Lung (tissue), 17 donors: ENCODE measurements at places on chromosomes 1 and 21. TPM values are rescaled to one million over a fixed set of nuclear protein-coding genes. Genes with fewer than 3 reads are reported as not detected.

The E2F2 gene
- total RNA-seq = 1.7 TPM

The NBL1 gene
- 107 TPM for total RNA-seq

The PDC gene
- total RNA-seq = not detected

- H3K36me3 ChIP-seq = no peaks in the 10 kb centered on the region
- no peaks in the 10 kb centered on the region for H3K27me3 ChIP-seq
- peaks cover 3% of the 10 kb centered on the region for H3K4me1 ChIP-seq
Observed at GRCh38 chr1:211612786-211613107, 33.8 kb upstream of the SLC30A1 start.

DNA sequence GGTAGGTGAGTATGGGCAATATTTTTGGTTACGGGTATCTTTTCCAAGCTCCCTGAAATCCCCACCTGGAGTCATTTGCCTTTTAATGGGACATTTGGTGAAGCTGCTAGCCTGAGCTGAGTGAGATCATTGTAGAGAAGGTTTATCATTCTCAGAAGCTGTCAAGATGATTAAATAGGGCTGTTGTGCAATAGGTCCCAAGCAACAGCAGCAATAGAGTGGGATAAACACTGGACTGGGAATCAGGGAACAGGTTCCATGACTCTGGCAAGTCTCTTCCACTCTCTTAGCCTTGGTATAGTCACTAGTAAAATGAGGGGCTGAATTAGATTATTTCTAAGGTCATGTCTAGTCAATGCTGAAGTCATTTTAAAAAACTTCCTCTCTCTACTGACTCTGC is 30.3 kb upstream of the FAM78B start:
- H3K4me3 ChIP-seq = no peak overlapping the region
- no peak overlapping the region for H3K27ac ChIP-seq
- no peaks in the 10 kb centered on the region for H3K27me3 ChIP-seq
- no peaks in the 10 kb centered on the region for H3K36me3 ChIP-seq

- H3K36me3 ChIP-seq = no peaks in the 10 kb centered on the region
- no peak overlapping the region for H3K27ac ChIP-seq
- H3K4me1 ChIP-seq = no peaks in the 10 kb centered on the region
- DNase-seq = no peak
- no peak overlapping the region for H3K4me3 ChIP-seq
- no peaks in the 10 kb centered on the region for H3K27me3 ChIP-seq
Observed at GRCh38 chr1:153355445-153356071, 2.1 kb upstream of the S100A9 start.

DNA sequence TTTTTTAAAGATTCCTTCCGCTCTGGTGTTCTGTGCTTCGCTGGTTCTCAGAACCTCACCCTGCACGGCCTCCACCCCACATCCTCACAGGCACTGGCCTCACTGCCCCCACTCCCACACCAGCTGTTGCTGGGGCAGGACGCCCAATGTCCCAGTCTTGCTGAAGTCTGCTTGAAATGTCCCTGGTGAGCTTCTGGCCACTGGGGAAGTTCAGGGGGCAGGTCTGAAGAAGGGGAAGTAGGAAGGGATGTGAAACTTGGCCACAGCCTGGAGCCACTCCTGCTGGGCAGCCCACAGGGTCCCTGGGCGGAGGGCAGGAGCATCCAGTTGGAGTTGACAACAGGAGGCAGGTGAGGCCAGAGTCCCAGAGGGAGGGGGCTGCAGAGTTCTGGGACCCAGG is at the start of gene C1QA:
Gene C1QA, plus strand, starts transcription at position 276 of the 400 bp plus-strand sequence. CDS start 989 bp downstream, outside the sequence.
- no peaks in the 10 kb centered on the region for H3K27me3 ChIP-seq
- peak within 1 kb of the TSS; percentile 13 for H3K27ac ChIP-seq
- DNase-seq = peak; percentile 44
- peaks cover 8% of the 10 kb centered on the region for H3K4me1 ChIP-seq

The SPOCD1 gene
- total RNA-seq = 0.51 TPM

The TNNT2 gene
- 6.8 TPM for total RNA-seq

DNA sequence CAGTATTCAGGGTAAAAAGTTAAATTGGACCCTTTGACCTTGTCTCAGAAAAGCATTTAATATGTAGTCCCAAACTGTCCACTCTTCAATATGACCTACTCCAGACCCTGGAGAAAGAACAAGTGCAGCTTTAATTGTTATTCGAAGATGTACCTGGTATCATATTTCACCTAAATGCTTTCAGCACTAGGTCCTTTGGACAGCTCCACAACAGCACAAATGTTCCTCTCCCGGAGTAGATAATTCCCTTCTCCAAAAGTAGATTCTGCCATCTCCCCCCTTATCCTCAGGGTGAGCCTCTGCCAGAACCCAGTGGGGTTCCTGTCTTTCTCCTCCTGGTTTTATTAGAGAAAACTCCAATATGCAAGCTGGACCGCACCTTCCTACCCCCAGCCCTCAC is 104.5 kb upstream of the AJAP1 start:
- H3K4me3 ChIP-seq = no peak overlapping the region
- no peak overlapping the region for H3K27ac ChIP-seq
- no peaks in the 10 kb centered on the region for H3K36me3 ChIP-seq
- H3K4me1 ChIP-seq = no peaks in the 10 kb centered on the region
- DNase-seq = peak; percentile 20
- H3K27me3 ChIP-seq = no peaks in the 10 kb centered on the region

DNA sequence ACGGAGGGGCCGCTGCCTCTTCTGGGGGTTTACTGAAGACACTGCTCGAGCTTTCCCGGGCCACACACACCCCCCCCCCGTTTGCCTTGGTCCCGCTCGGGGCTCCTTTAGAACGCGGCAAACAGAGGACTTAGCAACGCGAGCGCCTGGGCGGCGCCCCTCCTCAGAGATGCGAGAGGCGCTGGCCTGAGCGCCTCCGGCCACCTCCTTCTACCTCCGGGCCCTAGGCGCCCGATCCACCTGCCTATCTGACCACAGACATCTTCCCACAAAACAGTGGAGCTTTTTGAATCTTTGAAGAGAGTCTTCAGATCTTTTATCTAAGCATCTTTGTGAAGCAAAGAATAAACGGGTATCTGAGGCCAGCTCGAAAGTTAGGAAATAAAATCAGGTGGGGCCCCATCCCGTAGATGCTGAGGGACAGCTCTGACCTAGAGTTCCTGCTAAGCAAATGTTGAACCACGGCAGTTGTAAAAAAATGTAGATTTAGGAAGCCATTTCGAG is 436 bp upstream of the TTLL7 start:
- DNase-seq = no peak
- no peak overlapping the region for H3K27ac ChIP-seq

DNA sequence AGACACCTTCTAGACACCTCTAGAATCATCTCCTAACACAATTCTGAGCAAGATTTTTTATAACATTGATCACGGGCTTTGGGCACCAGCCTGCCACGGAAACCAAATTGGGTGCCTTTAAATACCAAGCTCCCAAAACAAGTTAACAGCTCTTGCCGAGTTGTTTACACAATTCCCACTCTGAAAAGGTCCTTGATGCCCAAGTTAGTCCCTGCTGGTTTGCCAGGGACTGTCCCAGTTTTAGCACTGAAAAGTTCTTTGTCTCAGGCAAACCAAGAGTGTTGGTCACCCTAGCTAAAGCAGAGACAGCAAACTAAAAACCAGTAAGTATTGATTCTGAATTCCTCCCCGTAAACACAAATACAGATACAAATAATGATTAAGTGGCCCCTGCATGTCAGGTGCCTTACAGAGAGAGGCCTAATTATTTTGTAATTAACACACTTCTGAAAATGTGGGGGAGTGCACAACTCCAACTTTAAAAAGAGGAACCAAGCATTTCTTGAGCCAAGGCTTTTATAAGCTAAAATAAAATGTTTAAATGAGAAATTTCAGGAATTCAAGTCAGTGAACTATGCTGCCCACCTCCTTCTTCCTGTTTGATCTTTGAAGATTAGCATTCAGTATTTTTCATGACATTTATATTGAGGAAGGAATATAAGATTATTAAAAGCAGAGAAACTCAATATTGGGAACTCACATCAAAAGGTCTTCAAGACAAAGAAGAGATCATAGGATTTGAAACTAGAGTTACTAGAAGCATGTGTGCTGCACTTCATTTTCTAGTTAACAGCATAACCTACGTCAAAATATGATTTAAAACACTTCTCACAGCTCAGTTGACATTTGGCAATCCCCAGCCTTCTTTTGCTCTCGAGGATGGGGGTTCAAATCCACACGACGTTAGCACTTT is 9.0 kb upstream of the UBE2U start:
- no peaks in the 10 kb centered on the region for H3K4me1 ChIP-seq
- H3K4me3 ChIP-seq = no peak overlapping the region
- no peaks in the 10 kb centered on the region for H3K36me3 ChIP-seq
- H3K27ac ChIP-seq = no peak overlapping the region

- H3K36me3 ChIP-seq = no peaks in the 10 kb centered on the region
- H3K27ac ChIP-seq = no peak overlapping the region
- H3K4me1 ChIP-seq = no peaks in the 10 kb centered on the region
- H3K27me3 ChIP-seq = peaks cover under 1% of the 10 kb centered on the region
- peak; percentile 21 for DNase-seq
Observed at GRCh38 chr1:115469703-115470476, 131.8 kb upstream of the NGF start.

DNA sequence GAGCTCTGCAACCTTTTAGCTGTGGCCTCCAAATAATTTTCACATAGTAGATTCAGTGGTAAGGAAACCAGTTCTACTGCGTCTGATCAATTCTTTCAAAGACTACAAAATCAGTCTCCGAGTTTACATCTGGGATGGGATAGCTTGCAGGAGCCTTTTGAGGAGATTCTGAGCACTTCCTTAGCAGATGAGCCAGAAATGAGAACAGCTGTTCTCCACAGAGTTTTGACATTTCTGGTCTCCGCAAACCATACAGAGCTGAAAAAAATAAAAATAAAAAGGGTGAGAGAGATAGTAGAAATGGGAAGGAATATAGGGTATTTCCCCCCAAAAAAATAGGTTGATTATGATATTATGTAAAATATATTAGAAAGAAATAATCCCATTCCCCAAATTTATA is 119.3 kb downstream of the LYPLAL1 start:
- no peak for DNase-seq
- no peak overlapping the region for H3K4me3 ChIP-seq
- peaks cover 13% of the 10 kb centered on the region for H3K36me3 ChIP-seq
- H3K4me1 ChIP-seq = peaks cover 29% of the 10 kb centered on the region
- no peaks in the 10 kb centered on the region for H3K27me3 ChIP-seq

DNA sequence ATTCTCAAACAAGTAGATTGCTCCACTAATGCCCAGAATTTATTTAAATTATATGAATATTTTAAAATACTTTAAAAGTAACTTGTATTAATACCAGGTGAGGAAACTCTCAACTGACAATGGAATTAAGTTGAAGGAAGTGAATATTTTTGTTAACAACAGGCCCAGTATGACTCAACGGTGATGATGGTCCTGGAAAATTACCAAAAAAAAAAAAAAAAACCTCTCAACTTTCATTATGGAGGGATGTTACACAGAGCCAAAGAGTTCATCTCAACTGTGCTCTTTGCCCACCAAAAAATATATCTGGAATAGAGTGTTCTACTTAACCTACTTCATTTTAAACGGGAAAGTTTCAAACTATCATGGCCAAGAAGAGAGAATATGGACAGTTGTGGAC is 28.3 kb downstream of the CFH start:
- no peak overlapping the region for H3K4me3 ChIP-seq
- H3K36me3 ChIP-seq = no peaks in the 10 kb centered on the region
- no peak for DNase-seq
- no peaks in the 10 kb centered on the region for H3K4me1 ChIP-seq
- H3K27ac ChIP-seq = no peak overlapping the region
- no peaks in the 10 kb centered on the region for H3K27me3 ChIP-seq

The LEMD1 gene
- 1.0 TPM for total RNA-seq

The ATP1B1 gene
- 220 TPM for total RNA-seq

- H3K36me3 ChIP-seq = no peaks in the 10 kb centered on the region
- no peak for DNase-seq
- no peaks in the 10 kb centered on the region for H3K4me1 ChIP-seq
- H3K27ac ChIP-seq = no peak overlapping the region
- H3K27me3 ChIP-seq = no peaks in the 10 kb centered on the region
Observed at GRCh38 chr1:23466423-23466989, 17.5 kb downstream of the ASAP3 start.

DNA sequence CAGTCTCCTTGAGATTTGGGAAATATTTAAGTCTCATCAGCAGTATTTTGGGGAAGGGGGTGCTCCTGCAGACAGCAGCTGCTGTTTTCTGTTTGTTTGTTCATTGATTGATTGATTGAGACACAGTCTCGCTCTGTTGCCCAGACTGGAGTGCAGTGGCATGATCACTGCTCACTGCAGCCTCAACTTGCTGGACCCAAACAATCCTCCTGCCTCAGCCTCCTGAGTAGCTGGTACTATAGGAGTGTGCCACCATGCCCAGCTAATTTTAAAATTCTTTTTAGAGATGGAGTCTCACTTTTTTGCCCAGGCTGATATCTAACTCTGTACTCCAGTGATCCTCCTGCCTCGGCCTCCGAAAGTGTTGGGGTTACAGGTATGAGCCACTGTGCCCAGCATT is 18.2 kb downstream of the UCK2 start:
- H3K27ac ChIP-seq = no peak overlapping the region
- no peaks in the 10 kb centered on the region for H3K36me3 ChIP-seq
- H3K4me1 ChIP-seq = peaks cover 9% of the 10 kb centered on the region
- no peak for DNase-seq

DNA sequence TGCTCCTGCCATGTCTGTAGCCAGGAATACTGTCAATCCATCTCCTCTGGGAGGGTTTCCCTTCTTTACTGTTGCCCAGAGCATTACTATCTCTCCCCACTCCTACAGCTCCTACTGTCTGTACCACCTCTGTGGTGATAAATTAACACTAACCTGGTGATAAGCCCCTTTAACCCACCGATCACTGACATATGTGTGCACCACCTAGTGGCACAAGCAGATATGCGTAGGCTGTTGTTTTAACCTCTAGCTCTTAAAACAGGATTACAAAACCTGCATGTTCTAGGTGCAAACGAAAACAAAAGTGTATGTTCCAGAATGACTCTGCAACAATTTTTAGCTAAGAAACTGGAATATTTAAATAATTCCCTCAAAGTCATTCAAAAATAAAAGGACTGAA is 93.9 kb upstream of the BEND5 start:
- peaks cover 3% of the 10 kb centered on the region for H3K4me1 ChIP-seq
- no peak for DNase-seq
- no peak overlapping the region for H3K4me3 ChIP-seq
- no peaks in the 10 kb centered on the region for H3K27me3 ChIP-seq
- H3K36me3 ChIP-seq = no peaks in the 10 kb centered on the region

DNA sequence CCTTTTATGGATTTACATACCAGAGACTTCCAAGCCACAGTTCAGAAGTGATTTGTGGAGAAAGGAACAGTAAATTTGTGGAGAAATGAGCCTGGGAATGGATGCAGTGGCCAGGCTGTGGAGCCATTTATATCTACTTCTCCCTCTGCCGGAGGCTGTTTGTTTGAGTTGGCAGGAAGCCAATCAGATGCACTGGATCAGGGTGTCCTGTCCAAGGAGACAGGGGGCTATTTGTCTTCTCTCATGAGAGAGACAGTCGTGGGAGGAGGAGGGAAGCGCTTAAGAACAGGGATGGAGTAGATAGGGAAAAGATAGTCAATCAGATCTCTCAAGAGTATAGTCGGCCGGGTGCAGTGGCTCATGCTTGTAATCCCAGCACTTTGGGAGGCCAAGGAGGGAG is 2.8 kb upstream of the HAPLN2 start:
- DNase-seq = peak; percentile 70
- no peak overlapping the region for H3K4me3 ChIP-seq
- no peak overlapping the region for H3K27ac ChIP-seq
- H3K4me1 ChIP-seq = peaks cover 3% of the 10 kb centered on the region

The DYNLT4 gene
- total RNA-seq = 1.7 TPM

- H3K36me3 ChIP-seq = no peaks in the 10 kb centered on the region
- no peaks in the 10 kb centered on the region for H3K27me3 ChIP-seq
- H3K4me1 ChIP-seq = no peaks in the 10 kb centered on the region
- H3K27ac ChIP-seq = no peak overlapping the region
- no peak overlapping the region for H3K4me3 ChIP-seq
- peak; percentile 26 for DNase-seq
Observed at GRCh38 chr1:90201467-90202358, 206.8 kb downstream of the ZNF326 start.
